ENCODE measurements at places on chromosomes 13 and 19. TPM values are rescaled to one million over a fixed set of nuclear protein-coding genes. Genes with fewer than 3 reads are reported as not detected.

VAV1 gene
- total RNA-seq = 0.28 TPM

KCNK6 gene
- total RNA-seq = 3.6 TPM

TNNI3 gene
- total RNA-seq = 2.5 TPM

ZNF285 gene
- 6.5 TPM for total RNA-seq

DNA sequence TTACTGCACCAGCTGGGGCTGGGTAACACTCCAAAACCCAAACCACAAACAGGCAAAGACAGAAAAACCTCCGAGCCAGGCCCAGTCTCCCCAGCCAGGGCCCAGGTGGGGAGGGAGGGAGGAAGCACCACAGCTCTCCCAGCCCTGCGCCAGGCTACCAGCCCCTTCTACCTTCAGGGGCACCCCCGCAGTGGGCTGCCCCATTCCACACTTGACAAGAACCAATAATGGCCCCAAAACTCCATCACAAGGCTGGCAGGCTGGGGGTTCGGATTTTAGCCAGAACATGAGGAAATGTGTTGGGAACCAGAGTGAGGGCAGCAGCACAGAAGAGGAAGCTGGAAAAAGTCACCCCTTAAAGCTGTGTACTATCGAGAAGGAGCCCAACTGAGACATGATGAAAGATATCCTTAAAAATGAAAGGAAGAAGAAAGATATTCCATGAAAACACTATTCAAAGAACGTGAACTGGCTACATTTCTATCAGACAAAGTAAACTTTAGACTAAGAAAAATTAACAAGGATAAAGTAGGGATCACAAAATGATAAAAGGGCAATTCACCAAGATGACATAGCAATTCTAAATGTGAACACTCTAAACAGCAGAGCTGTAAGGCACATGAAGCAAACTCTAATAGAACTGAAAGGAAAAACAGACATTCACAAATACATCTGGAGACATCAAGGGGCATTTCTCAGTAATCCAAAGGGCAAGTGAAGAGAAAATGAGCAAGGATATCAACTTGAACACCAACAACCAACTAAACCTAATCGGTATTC, 12.9 kb downstream of the TUBGCP3 start:
- no peak overlapping the region for H3K27ac ChIP-seq
- no peaks in the 10 kb centered on the region for H3K27me3 ChIP-seq
- H3K4me3 ChIP-seq = no peak overlapping the region
- H3K36me3 ChIP-seq = no peaks in the 10 kb centered on the region
- no peak for DNase-seq

GRCh38 chr19:5466814-5467291, 11.6 kb downstream of the ZNRF4 start:
- no peaks in the 10 kb centered on the region for H3K4me1 ChIP-seq
- H3K36me3 ChIP-seq = no peaks in the 10 kb centered on the region
- H3K27ac ChIP-seq = no peak overlapping the region

DNA sequence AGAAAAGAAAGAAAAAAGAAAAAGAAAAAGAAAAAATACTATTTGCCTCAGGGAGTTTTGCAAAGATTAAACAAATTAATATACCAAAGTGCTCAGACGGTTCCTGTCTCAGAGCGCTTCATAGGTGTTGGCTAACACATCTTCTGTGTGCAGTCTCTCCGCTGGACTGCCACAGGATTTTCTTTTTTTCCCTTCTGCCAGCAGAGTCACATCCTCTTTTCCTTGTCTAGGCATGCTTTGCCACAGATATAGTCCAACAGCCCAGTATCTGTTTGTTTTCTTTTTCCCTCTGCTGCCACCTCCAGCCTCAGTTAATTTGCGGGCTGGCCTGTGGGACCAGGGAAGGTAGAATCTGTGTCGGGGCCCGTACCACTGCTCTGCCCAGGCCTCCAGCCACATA, 3.4 kb upstream of the URAD start:
- no peak for DNase-seq
- no peak overlapping the region for H3K4me3 ChIP-seq
- no peaks in the 10 kb centered on the region for H3K4me1 ChIP-seq
- no peak overlapping the region for H3K27ac ChIP-seq
- H3K27me3 ChIP-seq = peaks cover 29% of the 10 kb centered on the region

DNA sequence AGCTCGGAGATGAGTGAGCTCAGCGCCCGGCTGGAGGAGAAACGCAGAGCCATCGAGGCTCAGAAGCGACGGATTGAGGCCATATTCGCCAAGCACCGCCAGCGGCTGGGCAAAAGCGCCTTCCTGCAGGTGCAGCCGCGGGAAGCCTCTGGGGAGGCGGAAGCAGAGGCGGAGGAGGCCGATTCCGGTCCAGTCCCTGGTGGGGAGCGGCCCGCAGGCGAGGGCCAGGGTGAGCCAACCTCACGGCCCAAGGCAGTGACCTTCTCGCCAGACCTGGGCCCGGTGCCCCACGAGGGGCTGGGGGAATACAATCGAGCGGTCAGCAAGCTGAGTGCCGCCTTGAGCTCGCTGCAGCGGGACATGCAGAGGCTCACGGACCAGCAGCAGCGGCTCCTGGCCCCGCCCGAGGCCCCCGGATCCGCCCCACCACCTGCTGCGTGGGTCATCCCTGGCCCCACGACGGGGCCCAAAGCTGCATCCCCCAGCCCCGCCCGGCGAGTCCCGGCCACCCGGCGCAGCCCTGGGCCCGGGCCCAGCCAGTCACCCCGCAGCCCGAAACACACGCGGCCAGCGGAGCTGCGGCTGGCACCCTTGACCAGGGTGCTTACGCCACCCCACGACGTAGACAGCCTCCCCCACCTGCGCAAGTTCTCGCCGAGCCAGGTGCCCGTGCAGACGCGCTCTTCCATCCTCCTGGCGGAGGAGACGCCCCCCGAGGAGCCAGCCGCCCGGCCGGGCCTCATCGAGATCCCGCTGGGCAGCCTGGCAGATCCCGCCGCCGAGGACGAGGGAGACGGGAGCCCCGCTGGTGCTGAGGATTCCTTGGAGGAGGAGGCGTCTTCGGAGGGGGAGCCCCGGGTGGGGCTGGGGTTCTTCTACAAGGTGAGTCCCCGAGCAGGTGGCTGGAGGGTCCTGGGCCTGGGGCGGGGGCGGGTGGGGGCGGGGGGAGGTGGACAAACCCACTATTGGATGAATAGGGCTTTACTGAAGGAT, 16.8 kb downstream of the XAB2 start:
- no peak for DNase-seq
- peaks cover 35% of the 10 kb centered on the region for H3K36me3 ChIP-seq
- H3K27me3 ChIP-seq = no peaks in the 10 kb centered on the region
- H3K27ac ChIP-seq = no peak overlapping the region

GRCh38 chr19:50706387-50706786, 13.2 kb downstream of the SHANK1 start:
- DNase-seq = no peak
- no peak overlapping the region for H3K4me3 ChIP-seq
- H3K36me3 ChIP-seq = no peaks in the 10 kb centered on the region
- H3K4me1 ChIP-seq = no peaks in the 10 kb centered on the region
- H3K27me3 ChIP-seq = peaks cover 92% of the 10 kb centered on the region

- H3K27ac ChIP-seq = no peak overlapping the region
- no peaks in the 10 kb centered on the region for H3K4me1 ChIP-seq
- no peak overlapping the region for H3K4me3 ChIP-seq
- H3K36me3 ChIP-seq = no peaks in the 10 kb centered on the region
- H3K27me3 ChIP-seq = no peaks in the 10 kb centered on the region
Observed at GRCh38 chr13:32695602-32696250, 109.5 kb downstream of the PDS5B start.

- no peak for DNase-seq
- no peaks in the 10 kb centered on the region for H3K27me3 ChIP-seq
- no peak overlapping the region for H3K27ac ChIP-seq
Observed at GRCh38 chr13:23050126-23050525, 130.7 kb upstream of the SGCG start.

All from Calu3 (cell line).